ENCODE measurements at places on chromosomes 4 and X.

GRCh38 chr4:83617371-83618035 is 81.6 kb downstream of the GPAT3 start:
- no peak for DNase-seq

GRCh38 chrX:81414630-81415029 is 212.7 kb downstream of the SH3BGRL start:
- DNase-seq = no peak

DNA sequence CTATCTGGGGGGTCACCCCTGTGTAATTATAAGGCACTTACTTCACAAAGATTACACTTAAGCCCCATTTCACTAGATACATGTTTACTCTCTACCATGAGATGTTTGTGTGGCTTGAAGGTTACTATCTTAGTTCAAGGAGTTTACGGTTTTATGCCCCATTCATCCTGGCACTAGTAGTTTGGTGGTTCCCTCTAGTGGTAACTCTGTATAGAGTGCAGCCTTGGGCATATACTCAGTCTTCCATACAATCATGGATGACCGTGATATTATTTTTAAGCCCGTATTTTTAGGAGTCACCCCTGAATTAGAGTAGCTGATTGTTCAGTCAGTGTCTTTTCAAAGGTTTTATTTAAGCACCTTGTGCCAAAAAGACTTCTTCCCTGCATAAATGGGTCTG is 109.9 kb upstream of the FAM47C start:
- no peak for DNase-seq

- DNase-seq = no peak
These were observed 605.9 kb upstream of the DIPK2B start for GRCh38 chrX:45806410-45807121.

- DNase-seq = peak; percentile 12
These were observed 263.8 kb upstream of the RPS6KA3 start for GRCh38 chrX:20530406-20530921.

- no peak for DNase-seq
These were observed 11.6 kb upstream of the ARHGAP36 start for GRCh38 chrX:131046596-131046995.
